ENCODE measurements at places on chromosomes 11 and 22.

- no peak for DNase-seq
Measured at GRCh38 chr22:48423481-48423911, 1404.2 kb downstream of the BRD1 start.

DNA sequence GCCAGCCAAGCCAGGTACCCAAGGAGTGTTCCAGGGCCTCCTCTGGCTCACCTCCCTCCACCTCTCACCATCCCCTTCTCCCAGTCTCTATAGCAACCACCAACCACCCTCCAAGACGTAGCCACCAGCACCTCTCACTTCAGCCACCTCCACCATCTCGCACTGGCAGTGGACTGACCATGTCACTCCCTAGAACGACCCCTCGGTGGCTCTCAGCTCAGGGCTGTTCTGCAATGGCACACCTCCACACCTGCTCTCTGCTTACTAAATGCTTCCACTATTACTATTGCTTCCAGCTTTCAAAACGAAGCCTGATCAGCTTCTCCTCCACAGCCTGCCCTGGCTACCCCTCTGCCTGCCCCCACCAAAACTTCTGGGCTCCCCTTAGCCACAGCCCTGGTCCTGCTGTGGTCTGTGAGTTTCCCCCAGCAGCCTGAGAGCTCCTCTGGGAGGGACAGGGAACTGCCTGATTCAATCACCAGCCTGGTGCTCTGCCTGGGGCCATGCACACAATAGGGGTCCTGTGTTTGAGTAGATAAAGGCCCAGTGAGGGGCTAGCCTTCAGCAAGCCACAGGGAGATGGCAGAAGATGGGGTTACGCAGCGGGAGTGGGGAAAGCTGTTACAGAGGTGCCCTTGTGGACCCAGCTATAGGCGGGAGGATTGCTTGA, 17.5 kb upstream of the CBX7 start:
- no peak for DNase-seq

DNA sequence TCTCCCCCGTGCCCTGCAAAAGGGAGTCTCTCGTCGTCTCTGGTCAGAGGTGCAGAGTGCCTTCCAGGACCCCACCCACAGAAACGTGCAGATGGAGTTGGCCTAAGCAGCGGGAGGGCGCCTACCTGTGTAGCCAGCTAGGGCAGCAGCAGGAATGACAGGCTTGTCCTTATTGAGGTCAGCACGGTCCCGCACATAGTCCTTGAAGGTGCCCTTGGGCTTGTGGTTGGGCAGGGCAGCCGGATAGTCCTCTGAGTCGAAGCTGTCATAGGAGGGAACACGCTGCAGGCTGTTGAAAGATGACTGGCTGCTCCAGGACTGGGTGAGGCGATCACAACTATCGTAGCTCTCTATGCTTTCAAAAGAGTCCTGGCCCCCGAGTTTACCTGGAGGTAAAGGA, 107.3 kb downstream of the ETS1 start:
- DNase-seq, result no peak

- no peak for DNase-seq
Measured at GRCh38 chr11:42526426-42526825, 785.4 kb upstream of the API5 start.

DNA sequence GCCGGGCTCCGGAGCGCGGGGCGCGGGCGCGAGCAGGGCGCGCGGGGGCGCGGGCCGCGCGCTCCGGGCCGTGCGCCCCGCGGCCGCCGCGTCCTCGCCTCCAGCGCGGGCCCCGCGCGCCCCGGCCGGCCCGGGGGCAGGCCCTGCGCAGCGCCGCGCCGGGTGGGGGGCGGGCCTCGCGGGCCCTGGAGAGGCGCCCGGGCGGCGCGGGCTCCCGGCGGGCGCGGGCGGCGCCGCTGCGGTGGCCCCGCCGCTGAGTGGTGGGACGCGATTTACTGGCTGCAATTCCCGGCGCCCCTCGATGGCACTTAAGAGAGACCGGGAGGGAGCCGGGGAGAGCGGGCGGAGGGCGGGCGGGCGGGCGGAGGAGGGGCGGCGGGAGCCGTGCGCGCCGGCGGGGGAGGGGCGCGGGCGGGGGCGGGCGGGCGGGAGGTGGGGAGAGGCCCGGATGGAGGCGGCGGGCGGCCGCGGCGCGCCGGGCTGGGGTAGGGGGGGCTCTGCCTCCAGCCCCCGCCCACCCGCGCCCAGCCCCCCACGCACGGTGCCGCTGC, 73.2 kb upstream of the TCF20 start:
- peak; percentile 10 for DNase-seq

DNA sequence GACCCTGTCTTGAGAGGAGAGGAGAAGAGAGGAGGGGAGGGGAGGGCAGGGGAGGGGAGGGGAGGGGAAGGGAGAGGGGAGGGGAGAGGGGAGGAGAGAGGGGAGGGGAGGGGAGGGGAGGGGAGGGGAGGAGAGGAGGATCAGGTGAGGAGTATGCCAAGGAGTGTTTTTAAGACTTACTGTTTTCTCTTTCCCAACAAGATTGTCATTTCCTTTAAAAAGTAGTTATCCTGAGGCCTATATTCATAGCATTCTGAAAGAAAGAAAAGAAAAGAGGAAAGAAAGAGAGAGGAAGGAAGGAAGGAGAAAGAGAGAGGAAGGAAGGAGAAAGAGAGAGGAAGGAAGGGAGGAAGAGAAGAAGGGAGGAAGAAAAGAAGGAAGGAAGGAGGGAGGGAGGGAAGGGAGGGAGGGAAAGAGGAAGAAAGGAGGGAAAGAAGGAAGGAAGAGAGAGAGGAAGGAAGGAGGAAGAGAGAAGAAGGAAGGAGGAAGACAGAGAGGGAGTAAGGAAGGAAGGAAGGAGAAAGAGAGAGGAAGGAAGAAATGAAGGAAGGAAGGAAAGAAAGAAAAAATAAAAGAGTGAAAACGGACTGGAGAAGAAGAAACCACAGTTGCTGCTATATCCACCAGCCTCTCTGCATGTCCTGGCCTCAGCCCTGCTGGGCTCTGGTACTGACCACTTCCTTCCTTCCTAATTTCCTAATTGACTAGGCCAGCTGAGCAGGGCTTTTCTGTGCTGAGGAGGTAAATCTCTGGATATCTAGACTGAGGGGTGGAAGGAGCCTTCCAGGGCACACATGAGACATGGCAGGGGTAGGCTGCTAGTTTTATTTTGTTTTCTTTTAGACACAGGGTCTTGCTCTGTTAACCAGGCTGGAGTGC, 1.1 kb upstream of the SAA1 start:
- DNase-seq, result no peak
